Activated CD8-positive, alpha-beta memory T cell treated with anti-CD3 and anti-CD28 coated beads for 1 hour (primary cell): ENCODE measurements at places on chromosomes 7 and 10.

DNA sequence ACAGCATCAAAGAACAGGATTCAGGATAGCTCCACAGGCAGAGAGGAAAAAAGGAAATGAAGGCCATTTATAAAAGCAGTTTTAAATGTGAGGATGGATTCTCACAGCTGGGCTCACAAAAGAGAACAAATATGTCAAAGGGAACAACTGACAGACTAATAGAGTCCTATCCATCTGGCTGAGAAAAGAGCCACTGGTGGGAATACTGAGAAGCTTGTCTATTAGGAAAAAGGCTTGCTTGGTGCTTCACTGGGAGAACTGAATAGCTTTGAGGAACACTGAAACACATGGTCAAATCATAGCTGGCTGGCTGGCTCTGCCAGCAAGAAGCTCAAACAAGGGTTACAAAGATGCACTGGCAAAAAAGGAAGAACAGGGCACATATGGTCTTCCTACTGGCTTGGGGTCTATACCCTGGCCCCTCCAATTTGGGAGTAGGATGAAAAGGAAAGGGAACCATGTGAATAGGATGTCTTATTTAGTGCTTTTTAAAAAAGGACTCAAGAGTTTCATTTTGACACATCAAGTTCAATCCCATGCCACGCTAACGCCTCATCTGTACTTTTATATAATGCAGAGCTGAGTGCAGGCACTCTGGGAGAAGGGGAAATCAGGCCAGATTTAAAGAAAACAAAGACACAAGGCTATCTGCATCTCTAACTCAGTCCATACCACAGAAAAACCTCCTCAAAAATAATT is 44.8 kb upstream of the KCNIP2 start:
- no peak for DNase-seq

GRCh38 chr10:5943536-5943935 is 33.8 kb downstream of the IL15RA start:
- DNase-seq, result no peak

DNA sequence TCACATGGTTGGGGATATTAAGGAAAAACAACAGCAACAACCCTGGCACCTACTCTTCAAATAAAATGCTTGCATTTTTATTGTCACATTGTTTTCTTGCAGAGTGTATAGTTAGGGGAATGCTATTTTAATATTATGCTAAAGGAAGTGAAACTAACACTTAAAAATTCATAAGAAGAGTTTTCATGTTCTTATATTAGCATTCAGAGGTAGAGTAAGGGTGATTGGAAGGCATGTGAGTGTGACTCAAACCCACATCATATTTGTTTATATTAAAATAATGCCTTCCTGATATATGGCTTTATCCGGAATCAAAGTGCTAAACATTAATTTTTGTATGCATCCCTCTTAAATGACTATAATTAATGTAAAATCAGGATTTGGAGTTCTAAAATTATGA is 59.8 kb upstream of the TES start:
- no peak for DNase-seq

GRCh38 chr7:3955026-3955425 is 654.0 kb downstream of the SDK1 start:
- DNase-seq, result no peak

- DNase-seq, result no peak
Observed at GRCh38 chr7:25215694-25216335, 12.5 kb downstream of the NPVF start.

GRCh38 chr7:71601851-71602250 is 469.9 kb downstream of the GALNT17 start:
- DNase-seq, result no peak

GRCh38 chr7:143518521-143518920 is 40.8 kb downstream of the TAS2R41 start:
- no peak for DNase-seq

- no peak for DNase-seq
Observed at GRCh38 chr10:2619472-2619871, 447.9 kb upstream of the PFKP start.
